ENCODE measurements at places on chromosomes 4 and X.

DNA sequence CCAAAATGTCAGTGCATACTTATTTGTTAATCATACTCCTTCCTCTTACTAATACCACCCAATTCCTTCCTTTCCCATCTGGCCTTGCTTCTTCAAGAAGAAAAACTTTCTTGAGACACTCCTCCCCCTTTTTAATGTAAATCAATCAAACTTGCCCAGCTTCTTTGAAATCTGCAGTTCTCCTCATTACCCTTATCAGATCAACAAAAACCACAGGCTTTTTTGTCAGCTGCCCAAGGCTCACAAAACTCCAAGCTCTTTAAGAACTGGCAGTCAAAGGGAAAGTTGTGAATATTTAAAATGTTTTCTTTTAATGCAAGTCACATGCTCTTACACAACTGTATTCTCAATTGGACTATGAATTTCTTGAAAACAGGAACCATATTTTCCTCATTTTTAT lies 11.3 kb upstream of the MYOZ2 start:
- DNase-seq, result no peak

DNA sequence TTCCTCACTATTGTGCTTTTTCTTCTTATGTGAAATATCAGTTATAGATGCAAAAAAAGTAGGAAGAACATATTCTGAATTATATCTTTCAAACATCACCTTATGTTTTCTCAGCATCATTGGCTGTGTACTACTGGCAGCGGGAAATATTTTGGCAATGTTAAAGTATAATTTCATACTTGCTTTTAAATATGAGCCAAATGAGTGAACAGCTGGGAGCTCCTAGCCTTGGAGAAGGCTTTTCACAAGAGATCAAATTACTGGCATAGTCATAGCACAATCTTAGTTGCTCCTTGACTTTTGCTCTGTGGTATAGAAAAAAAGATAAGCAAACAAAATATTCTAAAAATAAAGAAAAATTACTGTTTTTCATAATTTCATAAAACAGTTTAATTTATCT lies 1575.8 kb upstream of the PABPC4L start:
- no peak for DNase-seq

- no peak for DNase-seq
Observed at GRCh38 chr4:154189346-154189745, 302.3 kb downstream of the DCHS2 start.

DNA sequence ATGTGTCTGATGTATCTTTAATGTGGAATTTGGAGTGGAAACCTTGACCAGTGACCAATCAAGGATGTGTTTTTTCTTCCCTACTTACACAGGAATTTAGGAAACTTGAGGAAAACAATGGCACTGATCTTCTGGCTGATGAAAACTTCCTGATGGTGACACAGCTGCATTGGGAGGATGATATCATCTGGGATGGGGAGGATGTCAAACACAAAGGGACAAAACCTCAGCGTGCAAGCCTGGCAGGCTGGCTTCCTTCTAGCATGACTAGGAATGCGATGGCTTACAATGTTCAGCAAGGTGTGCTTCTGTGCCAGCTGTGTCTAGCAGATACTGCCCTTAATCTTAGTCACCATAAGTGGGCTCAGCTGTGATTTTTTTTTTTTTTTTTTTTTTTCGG lies 12.6 kb downstream of the TAF1 start:
- DNase-seq, result no peak

DNA sequence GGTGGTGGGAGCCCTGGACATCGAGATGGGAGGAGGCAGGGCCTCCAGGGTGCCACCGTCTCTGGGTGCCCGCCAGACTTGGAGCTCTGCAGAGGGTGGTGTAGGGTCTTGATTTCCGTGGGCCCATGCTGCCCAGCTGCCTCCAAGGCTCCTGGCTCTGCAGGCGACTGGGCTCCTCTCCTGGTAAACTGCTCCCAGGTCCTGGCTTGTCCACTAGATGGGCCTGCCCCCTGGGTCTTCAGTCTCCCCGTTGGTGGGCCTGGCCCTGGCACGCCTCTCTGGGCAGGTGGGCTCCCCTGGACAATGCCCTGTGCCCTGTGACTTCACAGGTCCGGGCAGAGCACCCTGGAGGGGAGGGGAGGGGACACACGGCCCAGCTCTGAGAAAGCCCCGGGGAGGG lies 7.7 kb downstream of the FGFR3 start:
- no peak for DNase-seq

DNA sequence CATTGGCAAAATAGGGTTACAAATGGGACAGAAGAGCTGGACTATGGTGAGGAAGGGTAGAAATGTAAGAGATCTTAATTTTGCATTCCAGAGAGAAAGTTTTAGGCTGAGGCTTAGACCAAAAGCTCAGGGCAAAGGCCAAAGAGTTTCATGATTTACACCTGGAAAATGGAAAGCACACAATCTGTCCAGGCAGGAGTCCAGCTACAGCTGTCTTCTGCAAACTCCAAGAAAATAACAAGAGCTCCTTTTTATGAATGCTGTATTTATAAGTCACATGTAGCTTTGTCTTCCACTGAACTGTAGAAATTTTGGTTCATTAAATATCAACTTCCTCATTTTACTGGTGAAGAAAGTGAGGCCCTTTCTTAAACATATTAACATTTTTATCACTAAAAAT lies 288.0 kb upstream of the ATOH1 start:
- DNase-seq, result no peak

DNA sequence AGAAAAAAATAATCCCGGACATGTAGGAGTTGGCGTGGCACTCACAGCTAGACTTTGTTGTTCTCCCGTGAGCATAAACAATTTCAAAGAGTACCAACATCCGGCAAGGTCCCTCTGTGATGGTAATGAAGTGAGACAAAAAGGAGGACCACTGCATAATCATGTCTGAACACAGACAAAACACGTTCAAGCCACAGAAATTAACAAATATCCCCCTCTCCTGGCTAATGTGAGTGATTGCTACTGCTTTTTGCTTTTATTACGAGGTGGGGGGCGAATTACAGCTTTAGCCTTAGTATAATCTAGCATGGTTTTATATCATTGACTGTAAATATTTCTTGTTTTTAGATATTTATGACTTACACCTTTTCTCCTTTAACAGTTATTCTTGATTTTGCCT lies 118.5 kb downstream of the PLS3 start:
- no peak for DNase-seq

DNA sequence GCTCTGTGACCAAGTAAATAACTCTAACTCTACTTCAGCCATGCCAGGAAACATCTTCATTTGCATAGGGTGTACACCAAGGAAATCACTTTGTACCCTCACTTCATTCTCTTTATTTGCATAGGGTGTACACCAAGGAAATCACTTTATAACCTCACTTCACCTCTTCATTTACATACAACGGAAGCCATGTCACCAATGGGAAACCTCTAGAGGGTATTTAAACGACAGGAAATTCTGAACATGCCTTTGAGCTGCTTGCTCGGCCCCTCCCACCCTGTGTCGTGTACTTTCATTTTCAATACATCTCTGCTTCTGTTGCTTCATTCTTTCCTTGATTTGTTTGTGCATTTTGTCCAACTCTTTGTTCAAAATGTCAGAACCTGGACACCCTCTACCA lies 848.1 kb upstream of the FRG1 start:
- DNase-seq, result no peak

DNA sequence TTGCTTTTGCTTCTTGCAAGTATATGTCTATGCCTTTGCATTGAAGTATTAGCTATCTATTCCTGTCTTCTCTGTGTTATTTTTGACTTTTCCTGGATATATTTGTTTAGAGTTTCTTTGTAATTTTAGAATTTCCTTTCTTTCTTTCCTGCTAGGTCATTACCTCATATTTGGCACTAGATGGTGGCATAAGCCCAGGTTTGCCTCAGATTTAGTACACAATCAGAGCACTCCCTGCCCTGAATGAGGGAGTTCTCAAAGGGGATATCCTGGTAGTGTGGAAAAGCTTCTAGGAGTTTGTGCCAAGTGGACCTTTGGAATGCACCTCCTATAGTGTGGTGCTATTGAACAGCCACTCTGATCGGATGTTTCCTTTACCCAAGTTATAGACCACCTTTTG lies 181.6 kb downstream of the UGT8 start:
- DNase-seq, result no peak

- DNase-seq, result no peak
Observed at GRCh38 chr4:161892951-161893350, 270.8 kb downstream of the FSTL5 start.

GRCh38 chrX:48784726-48785125 lies 1.7 kb upstream of the GATA1 start:
- DNase-seq, result no peak

DNA sequence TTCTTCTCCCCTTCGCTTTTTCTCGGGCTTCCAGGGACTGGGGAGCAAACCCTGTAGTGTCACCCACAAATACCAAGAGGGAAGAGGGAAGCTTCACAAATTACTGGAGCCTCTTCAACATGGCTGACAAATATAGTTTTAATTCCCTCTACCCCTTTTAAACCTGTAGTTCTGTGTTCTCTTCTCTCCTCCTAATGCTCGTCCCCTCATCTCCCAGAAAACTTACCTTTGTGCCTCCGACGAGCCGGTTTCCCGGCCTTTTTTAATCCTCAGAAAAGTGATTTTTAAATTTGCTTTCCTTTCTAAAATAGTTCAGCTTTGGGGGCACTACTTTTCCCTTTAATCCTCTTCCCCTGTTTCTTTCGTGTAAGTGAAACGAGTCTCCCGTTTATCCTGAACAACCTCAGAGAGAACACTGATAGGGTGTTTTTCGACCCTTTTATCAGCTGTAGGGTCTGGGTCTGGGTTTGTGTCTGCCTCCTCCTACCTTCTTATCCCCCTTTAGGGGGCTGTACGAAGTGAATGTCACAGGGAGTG lies 408 bp downstream of the TET2 start:
- no peak for DNase-seq

GRCh38 chrX:42462917-42463316 lies 315.0 kb downstream of the PPP1R2C start:
- no peak for DNase-seq

DNA sequence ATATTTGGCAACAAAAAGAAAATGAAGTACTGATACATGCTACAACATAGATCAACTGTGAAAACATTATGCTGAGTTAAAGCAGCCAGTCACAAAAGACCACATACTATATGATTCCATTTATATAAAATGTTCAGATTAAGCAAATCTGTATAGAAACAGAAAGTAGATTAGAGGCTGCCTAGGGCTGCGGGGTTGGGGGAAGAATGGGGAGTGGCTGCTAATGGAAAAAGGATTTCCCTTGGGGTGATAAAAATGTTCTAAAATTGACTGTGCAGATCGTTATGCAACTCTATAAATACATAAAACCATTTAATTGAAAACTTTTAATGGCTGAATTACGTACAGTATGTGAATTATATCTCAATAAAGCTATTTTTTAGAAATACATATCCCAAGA lies 46.8 kb downstream of the NEK1 start:
- DNase-seq, result no peak

DNA sequence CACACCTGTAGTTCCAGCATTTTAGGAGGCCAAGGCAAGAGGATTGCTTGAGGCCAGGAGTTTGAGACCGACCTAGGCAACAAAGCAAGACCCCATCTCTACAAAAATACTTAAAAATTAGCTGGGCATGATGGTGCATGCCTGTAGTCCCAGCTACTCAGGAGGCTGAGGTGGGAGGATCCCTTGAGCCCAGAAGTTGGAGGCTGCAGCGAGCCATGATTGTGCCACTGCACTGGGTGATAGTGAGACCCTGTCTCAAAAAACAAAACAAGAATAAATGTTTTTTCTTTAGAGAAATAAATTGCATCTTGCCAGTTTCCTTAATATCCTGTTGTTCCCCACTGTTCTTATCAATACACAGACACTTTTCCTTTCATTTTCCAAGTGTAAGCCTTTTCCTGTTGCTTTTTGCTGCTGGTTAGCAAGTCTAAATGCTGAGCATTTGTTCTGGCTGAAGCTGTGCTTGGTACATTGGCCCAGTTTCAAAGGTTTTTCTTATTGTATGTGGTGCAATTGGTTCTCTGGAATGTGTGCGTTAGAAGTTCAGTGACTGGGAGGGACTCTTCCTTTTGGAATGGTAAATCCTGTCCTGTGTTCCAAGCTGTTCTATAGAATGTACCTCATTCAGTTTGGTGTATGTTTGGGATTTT lies 98.2 kb downstream of the AFF1 start:
- no peak for DNase-seq

GRCh38 chrX:97984641-97985040 lies 1100.9 kb downstream of the RPA4 start:
- no peak for DNase-seq

DNA sequence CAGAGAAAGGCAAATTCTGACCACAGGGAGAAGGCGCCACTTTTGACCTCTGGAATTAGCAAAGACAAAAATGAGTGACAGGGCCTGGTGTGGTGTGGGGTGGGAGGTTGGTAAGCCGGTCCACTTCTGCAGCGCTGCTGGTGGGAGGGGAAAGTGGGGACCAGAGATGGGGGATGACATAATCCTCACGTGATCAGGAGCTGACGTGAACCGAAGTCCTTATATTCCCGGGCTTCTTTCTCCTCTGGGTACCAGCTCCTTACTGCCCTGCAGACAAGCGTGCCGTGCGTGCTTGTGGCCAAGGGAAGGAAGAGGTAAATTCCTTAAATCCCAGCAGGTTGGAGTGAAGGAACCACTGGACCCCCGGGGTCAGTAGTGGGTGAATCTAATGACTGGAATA lies at the start of gene TCEAL7:
TSS of gene TCEAL7 (plus strand) at position 249 of the 400 bp plus-strand sequence. CDS start 1,165 bp downstream, outside the sequence.
- no peak for DNase-seq

DNA sequence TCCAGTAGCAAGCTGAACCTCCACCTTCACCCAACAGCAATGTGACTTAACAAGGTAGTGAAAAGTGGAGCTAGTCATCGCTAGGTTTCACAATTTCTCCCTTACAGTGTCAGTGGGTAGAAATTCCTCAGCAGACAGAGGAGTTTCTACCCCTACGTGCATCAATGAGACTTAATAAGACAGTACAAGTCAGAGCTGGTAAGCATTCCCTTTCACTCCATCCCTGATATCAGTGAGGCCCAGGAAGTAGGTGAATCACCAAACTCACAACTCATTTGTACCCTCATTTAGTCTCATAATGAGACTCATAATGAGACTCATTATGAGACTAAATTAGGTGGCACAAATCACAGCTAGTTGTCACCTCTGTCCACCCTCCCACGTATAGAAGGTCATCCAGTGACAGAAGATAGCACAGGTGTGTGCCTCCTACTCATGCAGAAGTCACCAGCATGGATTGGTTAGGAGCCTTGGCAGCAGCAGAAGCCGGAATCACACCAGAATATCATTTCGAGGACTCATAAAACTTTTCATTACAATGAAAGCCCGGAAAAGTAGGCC lies 50.8 kb upstream of the NUDT10 start:
- no peak for DNase-seq

DNA sequence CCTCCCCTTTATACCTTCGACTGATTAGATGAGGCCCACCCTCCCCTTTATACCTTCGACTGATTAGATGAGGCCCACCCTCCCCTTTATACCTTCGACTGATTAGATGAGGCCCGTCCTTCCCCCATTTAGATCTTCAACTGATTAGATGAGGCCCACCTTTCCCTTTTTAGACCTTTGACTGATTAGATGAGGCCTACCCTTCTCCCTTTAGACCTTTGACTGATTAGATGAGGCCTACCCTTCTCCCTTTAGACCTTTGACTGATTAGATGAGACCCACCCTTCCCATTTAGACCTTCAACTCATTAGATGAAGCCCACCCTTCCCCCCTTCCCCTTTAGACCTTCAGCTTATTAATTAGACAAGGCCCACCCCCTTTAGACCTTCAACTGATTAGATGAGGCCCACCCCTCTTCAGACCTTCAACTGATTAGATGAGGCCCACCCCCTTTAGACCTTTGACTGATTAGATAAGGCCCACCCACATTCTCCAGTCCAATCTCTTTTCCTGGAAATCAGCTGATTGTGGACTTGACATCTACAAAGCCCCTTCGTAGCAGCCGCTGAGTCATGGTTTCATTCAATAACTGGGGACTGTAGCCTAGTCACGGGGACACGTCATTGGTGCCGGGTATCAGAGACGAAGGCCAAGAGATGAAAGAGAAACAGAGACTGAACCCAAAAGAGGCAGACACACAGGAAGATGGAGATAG lies 28.8 kb upstream of the IL3RA start:
- no peak for DNase-seq
